Stimulated activated CD4-positive, alpha-beta T cell treated with anti-CD3 and anti-CD28 coated beads, Interleukin-2, amount 100 ng/mL, for 4 hours (primary cell): ENCODE measurements at places on chromosomes 3 and 15.

DNA sequence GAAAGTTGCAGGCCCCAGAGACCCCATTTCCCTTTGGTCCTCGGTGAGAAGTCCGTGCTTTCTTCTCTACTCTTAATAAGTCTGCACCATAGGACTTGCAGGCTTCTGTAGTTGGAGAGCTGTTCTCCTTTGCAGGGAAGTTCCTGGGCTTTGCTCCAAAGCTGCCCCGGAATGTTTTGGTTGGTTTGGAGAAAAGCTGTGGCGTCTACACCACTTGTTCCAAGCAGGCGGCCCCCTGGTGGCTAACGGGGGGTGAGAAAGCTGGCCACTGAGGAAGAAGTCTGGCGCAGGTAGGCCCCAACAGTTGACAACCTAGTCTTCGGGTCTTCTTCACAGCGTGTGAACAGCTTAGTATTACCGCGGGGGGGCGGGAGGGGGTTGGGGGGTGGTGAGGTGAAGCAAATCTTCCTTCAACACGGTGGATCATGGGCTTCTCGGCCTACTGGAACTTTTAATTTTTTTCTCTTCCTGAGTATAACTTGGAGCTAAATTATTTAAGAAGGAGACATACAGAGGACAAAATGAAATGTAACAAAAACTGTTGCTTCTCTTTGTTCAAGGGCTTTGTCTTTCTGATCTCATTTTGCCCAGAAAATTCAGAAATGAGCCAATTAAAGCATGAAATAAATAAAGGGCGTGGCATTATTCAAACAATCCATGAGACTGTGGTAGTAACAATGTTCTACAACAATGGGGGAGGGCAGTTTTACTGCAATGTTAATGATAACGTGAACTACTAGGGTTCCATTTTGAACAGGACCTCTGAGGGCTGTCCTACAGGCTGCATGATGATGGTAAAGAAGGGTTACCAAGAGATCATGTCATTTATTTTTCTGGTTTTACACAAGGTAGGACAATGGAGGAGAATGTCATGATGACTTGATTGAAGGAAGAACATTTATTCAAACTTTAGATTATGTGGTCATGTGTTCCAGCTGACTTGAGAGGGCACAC is 2.2 kb upstream of the THRB start:
- DNase-seq, result no peak

- DNase-seq, result peak; percentile 13
Observed at GRCh38 chr3:184016811-184017671, 643 bp downstream of the ABCC5 start.

GRCh38 chr3:195081242-195081963 is 189.6 kb downstream of the XXYLT1 start:
- DNase-seq, result no peak

- DNase-seq, result no peak
Observed at GRCh38 chr3:131976448-131976847, 58.4 kb downstream of the CPNE4 start.

DNA sequence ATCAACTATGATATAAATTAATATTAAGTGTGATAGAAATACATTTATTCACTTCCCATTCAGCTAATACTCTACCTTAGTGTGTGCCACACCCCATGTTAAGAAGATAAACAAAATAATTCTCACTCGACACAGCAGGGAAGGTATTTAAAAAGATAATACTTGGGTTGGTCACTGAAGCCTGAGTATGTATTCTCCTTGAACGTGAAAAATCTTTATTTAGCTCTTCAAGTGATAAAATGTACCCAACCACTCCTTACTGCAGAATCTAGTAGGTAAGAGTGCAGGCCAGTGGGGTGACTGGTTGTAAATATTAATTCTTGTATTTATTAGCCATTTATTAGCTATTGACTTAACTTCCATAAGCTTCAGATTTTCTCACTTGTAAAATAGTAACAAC is 372.7 kb upstream of the THBS1 start:
- DNase-seq, result no peak

DNA sequence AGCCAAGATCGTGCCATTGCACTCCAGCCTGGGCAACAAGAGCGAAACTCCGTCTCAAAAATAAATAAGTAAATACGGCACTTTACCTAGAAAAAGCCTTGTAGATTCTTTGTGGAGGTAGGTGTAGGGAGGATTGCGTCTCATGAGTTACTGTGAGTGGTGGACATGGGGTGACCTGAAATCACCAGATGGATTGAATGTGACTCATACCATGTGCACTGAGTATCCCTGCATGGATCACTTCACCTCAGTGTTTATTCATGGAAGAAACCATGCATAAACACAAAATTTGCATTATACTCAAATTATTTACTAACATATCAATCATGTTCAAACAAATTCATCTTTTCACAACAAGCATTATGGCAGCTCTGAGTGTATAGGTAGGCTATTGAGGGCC is 55.9 kb downstream of the MRPS25 start:
- no peak for DNase-seq

DNA sequence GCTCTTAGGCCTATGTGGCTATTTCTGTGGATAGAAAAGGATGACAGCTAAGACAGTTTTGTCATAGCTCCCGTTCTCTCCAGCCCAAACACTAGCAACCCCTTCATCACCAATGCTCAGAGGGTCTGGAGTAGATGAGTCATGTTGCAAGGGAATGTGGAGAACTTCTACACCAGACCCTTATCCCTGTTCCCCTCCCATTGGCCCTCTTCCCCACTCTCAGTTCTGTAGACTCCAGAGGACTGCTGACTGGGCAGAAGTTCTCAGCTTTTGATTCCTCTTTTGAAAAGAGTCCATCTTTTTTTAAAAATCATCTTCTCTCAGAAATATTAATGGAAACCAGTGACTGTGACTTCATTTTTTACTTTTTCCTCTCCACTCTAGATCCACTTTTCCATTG is 2.4 kb upstream of the MYZAP start:
- DNase-seq, result no peak

GRCh38 chr3:162334537-162334936 is 837.9 kb downstream of the OTOL1 start:
- DNase-seq, result no peak

DNA sequence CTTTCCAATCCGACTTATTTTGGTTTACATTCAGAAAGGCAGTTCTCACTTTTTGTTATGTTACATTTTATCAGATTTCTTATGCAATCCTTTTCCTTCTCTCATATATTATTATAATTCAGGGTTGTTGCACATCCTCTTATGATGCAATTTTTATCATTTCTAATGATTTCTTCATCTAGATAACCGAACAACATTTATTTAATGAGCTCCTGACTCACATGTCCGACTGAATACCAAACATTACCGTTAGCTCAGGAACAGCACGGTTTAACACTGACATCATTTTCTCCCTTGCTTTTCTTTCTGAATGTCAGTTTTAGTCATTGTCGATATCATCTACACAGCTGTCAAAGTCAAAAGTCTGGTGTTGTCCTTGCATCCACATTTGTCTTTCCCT is 199.2 kb downstream of the BCHE start:
- DNase-seq, result no peak

GRCh38 chr15:36769098-36769497 is 189.7 kb downstream of the CDIN1 start:
- DNase-seq, result no peak

DNA sequence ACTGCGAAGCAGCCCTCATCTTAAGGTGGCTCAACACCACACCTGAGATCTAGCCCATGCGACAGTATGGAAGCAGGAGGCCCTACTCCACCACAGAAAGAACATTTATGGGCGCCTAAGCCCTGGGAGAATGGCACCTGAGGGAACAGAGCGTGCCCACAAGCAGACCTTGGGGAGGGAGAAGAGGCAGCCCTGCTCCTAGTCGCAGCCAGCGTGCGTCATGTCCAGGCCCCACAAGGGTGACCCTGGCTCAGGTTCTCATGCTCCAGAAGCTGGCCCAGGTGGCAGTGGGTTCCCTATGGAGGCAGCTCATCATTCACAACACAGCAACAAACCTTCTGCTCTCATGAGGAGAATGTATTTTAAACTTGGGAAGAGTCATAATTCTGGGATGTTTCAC is 19.3 kb upstream of the ANPEP start:
- DNase-seq, result no peak

- no peak for DNase-seq
Observed at GRCh38 chr15:99406716-99407487, 155.6 kb downstream of the LRRC28 start.

DNA sequence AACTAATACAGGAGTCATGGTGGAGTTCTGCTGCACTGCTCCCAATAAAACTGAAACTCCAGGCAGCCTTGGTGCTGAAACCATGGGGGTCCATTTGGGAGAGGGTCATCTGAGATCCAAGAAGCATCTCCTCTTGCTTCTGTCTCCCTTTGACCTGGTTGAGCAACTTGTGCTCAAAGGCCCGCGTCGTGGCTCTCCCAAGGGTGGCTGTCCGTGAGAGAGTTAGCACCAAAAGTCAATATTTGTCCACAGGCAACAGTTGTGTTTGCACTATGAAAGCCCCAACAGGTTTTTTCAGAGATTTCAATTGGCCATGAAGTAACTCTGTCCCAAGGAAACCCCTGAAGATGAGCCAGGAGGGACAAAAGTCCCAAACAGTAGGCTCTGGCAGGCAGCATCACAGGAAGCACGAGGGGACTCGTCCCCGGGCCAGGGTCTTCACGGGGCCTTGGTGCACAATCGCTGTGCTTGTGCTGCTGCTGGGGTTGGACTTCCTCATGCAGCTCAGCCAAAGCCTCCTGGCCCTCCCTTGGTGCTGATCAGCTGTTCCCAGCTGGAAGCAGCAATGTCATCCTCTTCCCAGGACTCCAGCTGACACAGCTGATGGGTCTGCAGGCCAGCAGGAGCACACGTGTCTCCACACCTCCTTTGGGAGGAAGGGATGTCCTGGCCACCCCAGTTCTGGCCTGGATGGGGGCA is 39.4 kb upstream of the WNT5A start:
- DNase-seq, result no peak

DNA sequence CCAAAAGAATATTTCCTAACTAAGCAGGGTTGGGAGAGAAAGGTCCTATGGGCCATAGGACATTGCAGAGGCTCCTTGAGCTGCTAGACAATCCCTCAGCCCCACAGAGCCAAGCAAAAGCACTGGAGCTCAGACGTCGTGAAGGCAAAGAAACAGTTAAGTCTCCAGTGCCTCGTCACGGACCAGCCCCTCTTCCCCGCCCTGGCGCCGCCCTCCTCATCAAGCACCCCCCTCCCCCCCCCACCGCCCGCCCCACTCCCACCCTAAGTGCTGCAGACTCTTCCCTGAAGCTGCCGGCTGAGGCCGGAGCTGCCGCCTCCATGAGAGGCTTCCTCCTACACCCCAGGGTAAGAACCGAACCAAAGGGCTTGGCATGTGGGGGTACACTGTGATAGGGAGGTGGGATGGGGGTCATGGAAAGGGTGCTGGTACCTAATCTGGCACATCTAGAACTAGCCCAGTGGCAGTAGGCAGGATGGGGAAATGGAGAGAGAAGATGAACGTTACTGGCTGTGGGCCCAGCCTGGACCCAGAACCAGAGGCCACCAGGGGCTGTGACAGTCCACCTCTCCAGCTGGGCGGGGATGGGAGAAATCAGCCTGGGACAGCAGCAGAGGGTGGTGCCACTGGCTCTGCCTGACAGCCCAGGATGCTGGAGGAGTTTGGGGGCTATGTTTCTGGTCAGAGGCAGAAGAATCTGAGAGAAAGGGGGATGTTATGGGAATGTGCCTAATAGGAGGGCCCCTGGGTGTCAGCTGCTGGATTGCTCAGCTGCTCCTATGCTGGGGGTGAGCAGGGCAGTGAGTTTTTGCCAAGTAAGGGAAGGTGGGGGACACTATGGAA is at the start of gene MAP1A:
Gene MAP1A (plus strand): TSS at position 255 of the 843 bp plus-strand sequence. CDS start 3,866 bp downstream, outside the sequence.
- no peak for DNase-seq

DNA sequence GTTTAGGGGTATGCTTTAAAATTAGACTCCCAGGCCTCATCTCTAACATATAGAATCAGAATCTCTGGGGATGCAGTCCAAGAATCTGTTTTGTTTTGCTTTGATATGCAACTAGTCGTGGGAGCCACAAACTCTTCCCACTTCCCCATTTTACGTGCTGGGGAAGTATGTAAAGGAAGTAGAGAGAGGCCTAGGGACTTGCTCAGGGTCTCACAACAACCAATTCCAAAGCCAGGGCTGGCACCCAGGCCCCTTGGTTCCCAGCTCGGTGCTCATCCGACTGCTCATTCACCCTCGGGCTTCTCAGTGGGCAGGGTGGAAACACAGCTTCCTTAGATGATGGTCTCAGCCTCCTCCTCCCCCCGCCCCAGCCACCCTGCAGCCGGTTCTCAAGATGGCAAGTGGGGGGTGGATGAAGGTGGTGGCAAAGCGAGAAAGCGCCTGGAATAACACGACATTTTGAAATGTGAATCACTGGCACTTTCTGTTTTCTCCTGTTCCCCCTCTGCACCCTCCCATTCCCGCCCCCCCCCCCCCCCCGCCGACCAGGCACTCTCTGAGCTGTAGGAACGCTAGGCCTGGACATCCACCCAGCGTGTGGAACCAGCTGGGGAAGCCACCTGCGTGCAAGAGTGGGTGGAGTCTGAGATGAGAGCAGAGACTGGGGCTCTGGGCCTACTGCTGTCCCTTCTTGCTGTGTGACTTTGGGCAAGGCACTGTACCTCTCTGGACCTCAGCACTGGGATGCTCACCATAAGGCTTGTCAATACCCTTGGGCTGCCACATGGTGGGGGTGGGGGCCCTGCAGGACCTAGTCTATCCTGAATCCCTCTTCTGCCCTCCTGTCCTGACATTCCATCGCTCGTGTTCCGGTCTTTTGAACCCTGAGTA is 214.5 kb downstream of the RPLP1 start:
- DNase-seq, result no peak

GRCh38 chr3:99659032-99659431 is 20.6 kb downstream of the COL8A1 start:
- DNase-seq, result no peak

DNA sequence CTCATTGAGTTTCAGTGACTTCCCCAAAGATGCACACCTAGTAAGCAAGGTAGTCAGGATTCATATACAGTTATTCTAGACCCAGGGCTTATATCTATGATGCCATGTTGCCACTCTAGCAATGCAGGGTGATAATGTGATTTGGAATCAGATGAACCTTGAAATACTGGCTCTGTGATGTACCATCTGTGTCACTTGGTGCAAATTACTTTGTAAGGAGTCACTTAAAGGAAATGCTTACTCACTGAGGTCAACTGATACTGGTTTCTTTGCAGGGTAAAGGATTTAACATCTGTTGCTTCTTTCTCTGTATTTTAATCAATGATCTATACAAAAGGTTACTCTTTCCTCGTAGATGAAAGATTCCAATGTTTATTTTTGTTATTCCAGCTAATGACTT is 10.8 kb downstream of the ASB14 start:
- no peak for DNase-seq

GRCh38 chr15:85749261-85750151 is 45.2 kb downstream of the KLHL25 start:
- no peak for DNase-seq

GRCh38 chr3:169509359-169509758 is 154.2 kb downstream of the MECOM start:
- DNase-seq, result no peak

DNA sequence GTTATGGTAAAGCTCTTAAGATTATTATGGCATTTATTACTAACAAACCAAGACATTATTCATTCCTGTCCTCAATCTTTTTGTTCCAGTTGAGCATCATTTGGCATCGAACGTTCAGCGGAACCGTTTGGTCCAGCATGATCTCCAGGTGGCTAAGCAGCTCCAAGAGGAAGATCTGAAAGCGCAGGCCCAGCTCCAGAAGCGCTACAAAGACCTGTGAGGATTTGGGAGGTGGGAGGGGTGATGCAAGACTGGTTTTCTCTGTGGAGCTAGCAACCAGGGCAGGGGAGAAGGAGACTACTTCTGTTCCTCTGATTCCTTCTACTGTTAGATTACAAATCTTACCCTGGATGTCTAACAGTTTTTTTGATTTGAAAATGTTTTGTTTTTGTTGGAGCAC is 27.6 kb upstream of the UTS2B start:
- DNase-seq, result no peak

GRCh38 chr15:63366451-63366850 is 15.2 kb downstream of the CA12 start:
- no peak for DNase-seq

- DNase-seq, result no peak
Observed at GRCh38 chr15:31606931-31607497, 280.4 kb downstream of the KLF13 start.
